ENCODE measurements at places on chromosomes 5 and 9.

DNA sequence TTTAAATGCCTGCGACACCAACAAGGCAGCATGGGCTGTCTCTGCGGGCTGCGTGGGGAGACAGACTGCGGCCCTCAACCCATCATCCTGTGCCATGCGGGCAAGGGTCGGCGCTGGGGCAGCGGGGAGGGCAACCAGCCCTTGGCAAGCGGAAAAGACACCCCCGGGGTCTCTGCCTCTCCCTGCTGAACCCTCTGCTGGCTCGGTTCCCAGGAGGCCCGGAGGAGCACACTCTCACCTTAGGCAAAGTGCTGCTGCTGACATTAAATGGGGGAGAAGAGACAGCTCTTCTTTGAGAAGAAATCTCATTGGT lies 129.6 kb upstream of the PPP1R26 start:
- no peak for DNase-seq

GRCh38 chr9:8432224-8432623 lies 632.6 kb upstream of the DMAC1 start:
- no peak for DNase-seq

DNA sequence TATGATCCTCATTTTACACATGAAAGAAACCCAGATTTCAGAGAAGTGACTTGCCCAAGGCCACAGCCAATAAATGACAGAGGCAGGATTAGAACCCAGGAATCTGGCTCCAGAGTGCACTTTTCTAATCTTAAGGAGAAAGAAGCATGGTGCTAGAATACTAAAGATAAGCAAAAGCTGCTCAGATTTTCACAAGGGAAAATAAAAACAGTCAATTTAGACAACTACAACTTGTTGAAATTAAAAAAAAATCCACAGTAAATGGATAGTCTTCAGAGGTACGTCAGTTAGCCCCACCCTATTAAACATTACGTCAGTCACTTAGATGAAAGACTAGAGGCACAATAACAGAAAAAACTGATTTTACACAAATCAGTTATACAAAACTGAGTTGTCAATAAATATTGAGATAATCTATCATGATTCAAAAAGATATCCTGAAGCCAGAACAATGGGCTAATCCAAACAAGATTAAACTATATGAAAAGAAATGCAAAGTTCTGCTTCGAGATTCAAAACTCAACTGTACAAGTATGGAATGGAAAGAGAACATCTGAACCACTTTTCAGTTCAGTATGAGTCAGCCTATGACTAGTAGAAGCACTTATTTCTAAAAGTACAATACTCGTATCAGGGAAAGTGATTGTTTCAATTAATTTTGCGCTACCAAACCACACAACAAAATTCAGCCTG lies 9.3 kb downstream of the TMEM245 start:
- DNase-seq: no peak

DNA sequence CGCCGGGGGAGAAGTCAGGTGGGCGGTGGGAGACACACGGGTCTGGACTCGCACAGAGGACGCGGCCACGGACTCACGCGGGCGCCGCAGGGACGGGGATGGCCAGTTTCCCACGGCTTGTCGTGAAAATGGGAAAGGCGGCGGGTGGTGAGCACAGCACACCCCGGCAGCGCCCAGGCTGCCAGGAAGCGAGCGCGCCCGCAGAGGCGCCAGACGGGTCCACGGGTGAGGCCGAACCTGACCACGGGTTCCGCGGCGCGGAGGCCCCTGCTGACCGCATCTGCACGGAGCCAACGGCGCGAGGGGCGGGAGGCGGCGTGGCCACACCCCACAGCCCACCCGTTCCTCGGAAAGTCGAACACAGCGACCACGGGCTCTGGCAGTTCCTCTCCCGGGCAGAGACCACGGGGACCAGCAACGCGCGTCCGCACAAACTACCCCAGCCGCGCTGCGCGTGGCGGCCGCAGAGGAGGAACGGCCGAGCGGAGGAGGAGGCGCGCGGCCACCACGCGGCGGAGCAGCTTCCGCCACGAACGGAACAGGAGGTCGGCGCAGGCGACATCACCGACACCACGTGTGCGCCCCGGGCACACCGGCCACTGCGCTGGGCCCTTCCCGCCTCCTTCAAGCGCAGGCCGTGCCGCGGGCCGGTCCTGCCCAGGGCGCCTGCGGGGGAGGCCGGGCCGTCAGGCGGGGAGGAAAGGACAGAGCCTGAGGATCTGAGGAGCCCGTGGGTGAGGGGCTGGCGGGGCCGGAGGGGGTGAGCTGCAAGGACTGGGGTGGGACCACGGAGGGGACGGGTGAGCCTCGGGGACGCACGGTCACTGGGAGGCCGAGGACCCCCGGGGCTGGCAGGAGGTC lies 5.6 kb downstream of the EXD3 start:
- DNase-seq: no peak

DNA sequence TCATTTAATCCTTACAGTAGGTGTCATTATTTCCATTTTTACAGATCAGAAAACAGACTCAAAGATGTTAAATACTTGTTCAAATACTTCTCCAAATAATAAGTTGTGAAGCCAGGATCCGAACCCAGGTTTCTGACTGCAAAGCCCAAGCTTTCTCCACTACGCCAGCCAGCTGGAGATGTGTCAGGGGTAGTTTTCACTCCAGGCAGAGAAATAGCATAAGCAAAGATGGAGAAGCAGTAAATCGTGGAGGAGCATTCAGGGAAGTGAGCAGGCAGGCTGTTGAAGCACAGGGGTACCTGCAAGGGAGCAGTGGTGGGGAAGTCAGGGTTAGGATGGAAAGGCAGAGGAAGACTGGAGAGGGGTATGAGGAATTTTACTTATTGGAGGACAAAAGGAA lies 2.9 kb downstream of the TLN1 start:
- DNase-seq: no peak

DNA sequence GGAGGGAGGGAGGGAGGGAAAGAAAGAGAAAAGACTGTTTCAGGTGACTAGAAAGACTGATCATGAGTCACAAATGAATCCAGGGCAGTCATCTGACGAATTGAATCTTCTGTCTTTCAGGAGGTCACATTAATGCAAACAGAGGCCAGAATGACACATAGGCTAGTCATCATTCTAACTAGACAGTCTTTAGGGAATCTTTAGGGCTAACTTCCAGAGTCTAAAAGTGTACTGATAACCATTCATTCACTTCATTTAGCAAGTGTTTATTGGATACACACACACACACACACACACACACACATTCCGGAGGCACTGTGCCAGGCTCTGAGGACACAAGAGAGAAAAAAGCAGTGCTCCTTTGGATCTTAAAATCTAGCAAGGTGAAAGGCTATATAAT lies 156.7 kb downstream of the EBF1 start:
- DNase-seq: no peak

GRCh38 chr9:131197160-131197911 lies 72.0 kb downstream of the NUP214 start:
- no peak for DNase-seq

DNA sequence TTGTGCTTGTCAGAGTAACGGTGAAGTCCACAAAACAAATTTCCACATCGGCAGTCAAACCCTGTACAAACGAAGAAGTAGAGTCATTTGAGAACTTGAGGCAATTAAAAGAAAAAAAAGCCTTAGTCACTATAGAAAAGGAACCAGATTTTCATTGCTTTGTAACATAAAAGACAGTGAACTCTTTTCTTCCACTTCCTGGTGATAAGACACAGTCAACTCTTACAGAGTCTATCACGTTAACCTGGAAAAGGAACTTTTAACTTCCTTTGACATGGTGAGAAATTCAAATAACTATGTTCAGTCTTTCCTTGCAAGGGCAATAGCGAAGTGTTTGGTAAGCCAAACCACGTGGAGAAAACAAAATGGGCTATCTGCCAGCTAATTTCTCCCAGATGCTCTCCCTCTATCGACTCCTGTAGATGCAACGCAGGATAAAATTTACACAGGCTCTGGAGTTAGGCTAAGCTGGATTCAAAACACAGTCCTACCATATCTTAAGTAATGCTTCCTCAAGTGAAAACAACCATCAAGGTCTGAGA lies 8.9 kb downstream of the ZFAND5 start:
- DNase-seq: no peak

DNA sequence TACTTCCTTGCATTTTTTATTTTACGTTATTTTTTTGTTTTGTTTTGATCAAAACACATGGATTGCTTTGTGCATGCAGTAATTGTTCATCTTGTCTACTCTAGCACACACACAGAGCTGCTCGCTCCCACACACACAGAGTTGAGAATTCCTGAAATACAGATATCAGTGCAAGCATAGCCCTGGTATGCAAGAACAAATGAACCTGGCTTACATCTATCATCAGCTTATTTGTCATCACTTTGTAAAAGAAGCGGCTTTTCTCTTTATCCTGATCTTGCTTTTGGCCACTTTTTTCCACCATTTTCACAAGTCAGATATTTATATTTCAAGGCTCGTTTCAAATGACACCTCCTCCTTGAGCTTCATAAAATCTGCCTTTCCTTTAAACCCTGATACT lies 1435.7 kb downstream of the MAT2B start:
- DNase-seq: no peak

DNA sequence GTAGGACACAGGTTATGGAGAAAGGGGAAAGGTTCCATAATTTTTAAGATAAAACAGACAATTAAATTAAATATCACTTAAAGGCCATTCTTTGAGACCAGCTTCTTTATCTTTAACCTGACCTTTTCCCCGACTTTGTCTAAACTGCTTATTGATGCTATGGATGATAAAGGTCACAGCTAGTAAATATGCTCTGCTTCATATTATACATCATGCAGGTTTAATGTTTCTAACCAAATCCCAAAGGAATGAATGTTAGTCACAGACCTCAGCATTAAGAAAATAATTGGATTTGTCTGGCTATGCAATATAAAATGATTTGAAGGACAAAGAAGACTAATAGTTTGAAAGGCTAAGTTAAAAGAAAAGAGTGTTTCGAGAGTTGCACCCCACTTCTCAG lies 147.6 kb downstream of the ST8SIA4 start:
- DNase-seq: no peak

DNA sequence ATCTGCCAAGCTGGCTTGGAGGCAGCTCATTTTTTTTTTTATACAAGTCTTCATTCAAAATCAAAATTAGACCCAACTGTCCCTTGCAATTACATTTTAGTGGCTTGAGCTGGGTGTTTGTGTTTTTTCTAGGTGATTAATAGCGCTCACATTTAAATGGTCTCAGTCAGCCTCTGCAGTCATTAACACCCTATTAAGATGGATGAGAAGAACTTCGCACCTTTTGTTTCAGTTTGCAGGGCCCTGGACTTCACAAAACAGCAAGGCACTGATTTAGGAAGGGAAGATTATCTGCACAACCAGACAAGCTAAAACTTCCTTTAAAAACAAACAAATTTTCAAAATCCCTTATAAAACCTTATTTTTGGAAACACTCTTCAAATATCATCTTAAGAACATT lies 374.8 kb downstream of the EFNA5 start:
- DNase-seq: no peak

- DNase-seq: peak; percentile 28
Measured at GRCh38 chr9:129610473-129611306, 10.2 kb downstream of the C9orf50 start.

DNA sequence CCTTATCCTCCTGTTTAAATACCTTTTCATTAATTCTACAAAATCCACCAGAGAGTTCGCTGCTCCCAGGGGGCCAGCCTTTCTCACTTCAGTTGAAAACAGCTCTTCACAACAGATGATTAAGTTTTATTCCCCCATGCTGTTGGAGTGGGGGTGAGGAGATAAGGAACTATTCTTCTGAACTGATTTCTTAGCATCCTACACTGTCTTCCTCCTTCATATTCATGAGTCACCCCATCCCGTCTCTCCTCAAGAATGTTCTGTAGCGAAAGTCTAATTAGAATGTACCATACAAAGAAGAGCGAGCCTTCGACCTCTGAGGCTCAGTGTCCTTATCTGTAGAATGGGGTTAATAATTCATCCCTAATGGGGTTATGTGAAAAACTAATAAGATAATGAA lies 138.0 kb downstream of the PIK3R1 start:
- DNase-seq: no peak

DNA sequence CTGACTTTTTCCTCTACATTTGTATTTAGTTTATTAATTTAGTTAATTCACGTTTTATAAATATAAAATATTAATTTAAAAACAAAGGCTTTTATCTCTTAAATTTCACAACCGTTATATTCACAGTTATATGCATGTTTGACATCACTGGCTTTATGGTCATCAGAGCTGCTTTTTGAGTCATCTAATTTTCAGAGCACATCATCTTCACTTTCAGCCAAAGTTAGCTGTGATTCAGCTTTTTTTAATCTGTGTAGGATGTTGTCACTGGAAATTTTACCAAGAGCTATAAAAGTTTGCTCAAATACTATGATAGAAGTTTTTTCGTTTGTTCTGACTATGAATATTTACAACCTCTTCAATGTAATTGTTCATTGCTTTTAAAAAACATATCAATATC lies 12.4 kb downstream of the CDC37L1 start:
- DNase-seq: no peak

Measured in C1 segment of cervical spinal cord (tissue), 14 donors.